NCI-H187 treated with DMSO at 0.1 percent for 48 hours (cell line): ENCODE measurements at places on chromosomes 16 and 17.

- no peak for DNase-seq
These were observed 416.4 kb downstream of the CDH11 start for GRCh38 chr16:64705443-64705842.

DNA sequence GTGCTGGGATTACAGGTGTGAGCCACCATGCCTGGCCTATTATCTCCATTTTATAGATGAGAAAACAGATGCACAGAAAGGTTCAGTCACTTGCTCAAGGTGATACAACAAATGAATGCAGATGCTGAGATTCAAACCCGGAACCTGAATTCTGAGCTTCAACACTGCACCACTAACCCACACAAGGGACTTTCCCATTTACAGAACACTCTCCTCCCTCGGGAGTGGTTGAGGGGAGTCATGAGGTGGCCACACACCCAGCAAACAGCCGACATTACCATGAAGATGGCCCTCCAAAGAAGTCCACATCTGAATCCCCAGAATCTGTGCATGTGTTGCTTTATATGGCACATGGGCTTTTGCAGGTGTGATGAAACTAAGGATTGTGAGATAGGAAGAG is 9.1 kb downstream of the BCL7C start:
- DNase-seq = no peak

GRCh38 chr16:68737730-68738629 is 888 bp downstream of the CDH1 start:
- DNase-seq = no peak

DNA sequence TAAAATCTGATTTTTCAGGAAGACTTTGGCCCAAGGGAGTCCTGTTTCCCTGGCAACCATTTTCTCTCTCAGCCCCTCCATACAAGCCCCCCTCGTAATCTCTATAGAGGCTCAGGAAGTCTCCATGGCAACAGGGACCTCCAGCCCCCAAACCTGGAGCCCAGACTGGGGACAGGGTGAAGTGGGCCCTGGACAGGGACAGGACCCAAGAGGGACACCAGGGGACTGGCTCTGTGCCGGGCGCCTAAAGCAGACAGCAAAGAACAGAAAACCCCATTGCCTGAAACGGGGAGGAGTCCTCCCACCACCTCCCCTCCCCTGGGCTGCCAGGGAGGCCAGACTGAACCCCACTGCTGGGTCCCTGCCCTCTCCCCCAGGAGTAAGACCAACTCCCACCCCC is 40.6 kb downstream of the CPNE2 start:
- no peak for DNase-seq

DNA sequence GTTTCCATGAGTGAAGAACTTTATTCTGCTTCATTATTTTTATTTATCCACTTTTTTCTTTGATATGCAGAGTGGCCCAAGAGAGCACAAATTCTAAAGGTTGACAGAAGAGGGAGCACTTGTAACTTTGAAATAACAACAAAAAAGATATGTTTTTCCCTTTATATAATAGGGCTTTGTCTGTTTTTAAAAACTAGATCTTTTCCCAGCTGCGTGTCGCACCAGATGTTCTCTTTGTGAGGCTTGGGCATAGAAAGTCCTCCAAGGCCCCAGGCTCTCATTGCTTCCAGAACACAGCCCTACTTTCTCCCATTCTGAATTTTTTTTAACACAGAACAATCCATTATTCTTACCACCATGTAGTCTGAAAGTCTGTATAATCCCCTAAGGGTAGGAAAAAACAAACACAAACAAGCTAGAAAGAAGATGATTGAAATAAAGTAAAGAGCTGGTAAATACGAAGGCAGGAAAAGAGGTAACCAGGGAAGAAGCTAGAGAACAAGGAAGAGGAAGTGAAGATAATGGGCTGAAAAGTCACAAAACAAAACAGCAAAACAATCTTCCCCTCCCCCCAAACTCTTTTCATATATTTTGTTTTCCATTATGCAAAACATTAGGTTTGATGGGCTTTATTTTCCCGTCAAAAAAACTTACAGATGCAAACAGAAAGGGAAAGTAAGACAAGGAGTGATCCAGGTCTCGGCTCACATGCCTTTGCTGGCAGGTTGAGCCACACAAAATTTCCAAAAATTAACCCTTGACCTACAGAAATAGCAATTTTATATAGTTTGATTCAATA is 160.4 kb downstream of the ABCA8 start:
- no peak for DNase-seq

DNA sequence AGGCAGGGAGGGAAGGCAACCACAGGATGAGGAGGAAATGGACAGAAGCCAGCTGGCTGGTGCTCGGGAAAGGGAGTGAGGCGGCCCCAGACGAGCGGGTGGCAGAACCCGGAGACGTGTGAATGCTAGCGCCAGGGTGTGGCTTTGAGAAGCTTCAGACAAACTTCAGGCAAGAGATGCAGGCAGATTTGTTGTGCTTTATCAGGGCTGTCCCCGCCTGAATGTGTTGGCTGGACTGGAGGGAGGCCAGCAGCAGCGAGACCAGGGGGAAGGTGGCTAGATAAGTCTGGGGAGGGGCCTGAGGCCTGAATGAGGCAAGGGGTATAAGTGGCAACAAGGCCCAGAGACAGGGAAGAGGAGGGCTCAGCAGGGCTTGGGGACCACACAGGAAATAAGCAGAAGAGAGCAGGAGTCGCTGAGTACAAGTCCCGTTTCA is 22.0 kb downstream of the CAMKK1 start:
- DNase-seq = no peak

GRCh38 chr17:34902831-34903547 is 58.3 kb downstream of the CCT6B start:
- DNase-seq = no peak

GRCh38 chr16:59878479-59878878 is 1144.4 kb upstream of the GOT2 start:
- DNase-seq = no peak

DNA sequence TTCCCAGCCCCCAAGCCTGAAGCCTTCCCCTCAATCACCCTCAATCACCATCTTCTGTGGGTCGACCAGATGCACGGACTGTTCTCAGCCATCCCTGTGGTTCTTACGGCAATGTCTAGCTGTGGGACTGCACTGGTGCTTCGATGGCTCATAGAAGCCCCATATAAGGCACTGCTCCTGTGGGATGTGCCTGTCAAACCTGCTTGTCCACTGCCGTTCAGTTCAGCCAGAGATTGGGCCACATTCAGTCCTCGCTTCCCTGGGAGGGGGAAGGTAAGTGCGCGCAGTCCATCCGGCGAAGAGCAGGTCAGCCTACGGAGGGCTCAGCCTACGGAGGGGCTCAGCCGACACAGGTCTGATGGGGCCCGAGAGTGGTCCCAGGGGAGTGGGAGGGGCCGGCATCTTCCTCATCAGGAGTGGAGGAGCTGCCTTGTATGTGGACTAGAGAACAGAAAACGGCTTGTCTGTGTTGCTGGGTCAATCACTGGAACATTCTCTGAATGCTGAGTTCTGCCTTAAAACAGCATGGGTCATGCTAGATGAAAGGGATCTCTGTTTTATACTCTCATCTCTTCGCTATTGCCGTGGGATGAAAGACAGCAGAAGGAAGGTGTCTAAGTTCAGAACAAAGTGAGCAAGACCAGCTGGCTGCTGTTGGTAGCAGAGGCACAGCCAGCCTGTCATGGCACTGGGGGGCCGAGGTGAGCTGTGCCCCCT is at the start of gene CARD14:
Gene CARD14 (plus strand): TSS at position 247 of the 717 bp plus-strand sequence. CDS start 11,409 bp downstream, outside the sequence.
- no peak for DNase-seq

DNA sequence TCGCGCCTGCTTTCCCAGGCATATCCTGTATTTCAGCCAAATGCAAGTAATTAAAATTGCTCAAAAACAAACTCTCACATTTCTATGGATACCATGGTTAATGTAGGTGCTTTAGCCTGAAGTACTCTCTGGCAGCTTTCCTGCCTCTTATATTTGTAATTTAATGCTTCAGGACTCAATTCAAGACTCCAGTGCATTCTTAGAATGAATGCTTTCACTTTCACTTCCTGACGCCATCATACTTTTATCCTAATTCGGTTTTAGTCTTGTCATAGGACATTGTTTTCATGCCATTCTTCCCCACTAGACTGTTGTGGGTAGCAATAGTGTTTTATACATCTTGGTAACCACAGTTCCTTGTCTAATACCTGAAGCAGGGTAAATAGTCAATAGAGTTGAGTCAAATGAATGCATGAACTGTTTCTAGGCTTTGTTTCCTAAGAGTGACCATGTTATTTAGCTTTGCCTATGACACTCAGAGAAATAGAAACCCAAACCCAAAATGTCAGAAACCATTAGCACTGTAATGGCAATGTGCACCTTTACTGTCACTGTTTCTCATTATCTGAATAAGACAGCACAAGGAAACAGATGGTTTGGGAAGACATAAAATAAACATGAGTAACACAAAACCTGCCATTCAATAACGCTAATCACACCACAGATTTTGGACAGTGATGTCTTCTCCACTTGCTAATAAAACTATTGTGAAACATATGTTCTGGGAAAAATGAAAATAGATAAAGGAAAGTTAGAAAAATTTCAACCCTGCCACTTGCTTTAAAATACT is 705.5 kb downstream of the CDH11 start:
- DNase-seq = peak; percentile 23

DNA sequence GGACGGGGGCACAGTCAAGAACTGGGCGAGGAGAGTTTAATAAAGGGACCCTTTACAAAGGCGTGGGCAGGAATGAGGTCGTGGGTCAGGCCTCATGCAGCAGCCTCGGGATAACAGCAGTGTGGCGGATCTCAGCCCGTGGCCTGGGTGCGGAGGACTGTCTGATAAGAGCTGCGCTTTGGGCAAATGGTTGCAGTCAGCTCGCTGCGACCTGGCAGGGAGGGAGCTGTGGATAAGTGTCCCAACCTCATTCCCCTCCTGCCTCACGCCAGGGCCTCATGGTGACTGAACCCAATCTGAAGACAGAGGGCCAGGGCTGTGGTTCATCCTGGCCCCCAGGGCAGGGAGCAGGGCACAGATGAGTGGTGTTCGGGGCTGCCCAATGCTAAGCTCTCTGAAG is 13.6 kb downstream of the SMTNL2 start:
- DNase-seq = no peak

GRCh38 chr17:4584101-4584916 is at the start of gene SMTNL2:
TSS of gene SMTNL2 (plus strand) at chr17:4584529. CDS start at chr17:4584606, 77 bp downstream.
- DNase-seq = no peak

- no peak for DNase-seq
These were observed 2.6 kb downstream of the SPDYE4 start for GRCh38 chr17:8755590-8756255.

DNA sequence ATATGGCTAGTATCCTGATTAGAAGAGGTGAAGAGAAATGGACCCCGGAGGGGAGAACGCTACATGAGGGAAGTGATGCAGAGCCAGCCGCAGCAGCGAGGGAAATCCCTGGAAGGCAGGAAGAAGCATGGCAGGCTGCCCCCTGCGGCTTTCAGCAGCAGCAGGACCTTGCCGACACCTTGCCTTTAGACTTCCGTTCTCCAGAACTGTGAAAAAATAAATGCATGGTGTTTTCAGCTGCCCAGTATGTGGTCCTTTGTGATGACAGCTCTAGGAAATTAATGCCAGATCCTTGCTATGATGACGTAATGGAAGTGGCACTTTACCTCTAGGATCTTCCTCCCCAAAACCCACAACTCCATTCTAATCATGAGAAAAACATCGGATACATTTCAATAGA is 9.7 kb upstream of the ZFP1 start:
- DNase-seq = no peak

DNA sequence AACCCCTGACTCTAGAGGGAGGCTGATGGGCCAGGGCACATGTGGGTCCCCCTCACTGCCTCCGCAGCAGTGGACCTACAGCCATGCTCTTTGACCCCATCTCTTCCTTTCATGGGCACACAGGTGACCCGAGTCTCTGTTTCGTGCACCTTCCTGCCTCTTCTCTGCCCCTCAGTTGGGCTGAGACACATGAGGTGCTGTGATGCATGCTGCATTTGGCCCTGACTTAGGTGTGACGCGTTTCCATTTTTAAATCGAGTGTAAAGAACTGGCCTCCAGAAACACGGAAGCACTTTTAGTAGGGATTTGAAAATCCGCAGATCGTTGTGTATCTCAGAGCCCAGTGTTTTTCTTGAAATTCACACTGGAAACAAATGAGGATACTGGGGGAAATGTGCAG is 24.6 kb downstream of the C16orf90 start:
- DNase-seq = no peak

DNA sequence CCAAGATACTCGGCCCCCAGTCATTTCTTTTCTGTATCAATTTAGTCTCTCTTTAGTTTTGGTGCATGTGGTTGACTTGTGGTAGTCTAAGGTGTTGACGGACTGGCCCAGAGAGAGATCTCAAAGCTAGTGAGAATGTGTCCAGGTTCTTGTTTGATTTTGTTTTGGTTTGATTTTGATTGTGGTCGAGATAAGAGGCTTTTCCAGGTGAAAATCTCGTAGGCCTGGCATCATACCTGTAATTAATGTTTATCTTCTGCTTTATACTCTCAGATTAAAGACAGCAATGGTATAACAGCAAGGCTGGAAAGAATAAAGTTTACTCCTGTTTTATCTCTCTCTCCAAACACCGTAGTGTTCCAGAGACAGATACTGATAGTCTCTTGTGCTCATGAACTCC is 172.4 kb upstream of the CACNG5 start:
- DNase-seq = no peak

- DNase-seq = no peak
These were observed 59.6 kb upstream of the CACNG5 start for GRCh38 chr17:66775271-66775670.

GRCh38 chr16:69190598-69190997 is 3.6 kb downstream of the SNTB2 start:
- no peak for DNase-seq

DNA sequence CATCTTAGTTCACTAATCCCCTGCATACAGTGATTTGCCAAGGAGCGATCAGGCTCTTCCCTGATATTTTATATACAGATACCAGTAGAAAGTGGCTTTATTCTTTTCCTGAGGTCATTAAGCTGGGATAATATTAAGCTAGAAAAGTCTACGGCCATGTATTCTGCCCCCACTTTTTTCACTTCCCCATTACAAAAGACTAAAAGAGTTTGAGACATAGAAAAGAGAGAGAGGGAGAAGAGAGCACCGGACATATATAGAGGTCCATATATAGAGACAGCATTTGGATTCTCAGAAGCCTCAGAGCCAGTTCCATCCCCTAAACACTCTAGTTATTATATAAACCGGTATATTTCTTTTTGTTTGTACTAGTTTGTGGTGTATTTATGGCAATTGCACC is 166.5 kb upstream of the ANKFN1 start:
- DNase-seq = no peak

- DNase-seq = no peak
These were observed 52.3 kb downstream of the MSI2 start for GRCh38 chr17:57308543-57309186.
